AG10803 (cell line): ENCODE measurements at places on chromosomes 16 and 17.

- no peak for DNase-seq
Measured at GRCh38 chr16:2720064-2720457, at the start of gene PRSS27. Gene PRSS27 (minus strand): TSS chr16:2720224. CDS start chr16:2720160, 64 bp downstream.

DNA sequence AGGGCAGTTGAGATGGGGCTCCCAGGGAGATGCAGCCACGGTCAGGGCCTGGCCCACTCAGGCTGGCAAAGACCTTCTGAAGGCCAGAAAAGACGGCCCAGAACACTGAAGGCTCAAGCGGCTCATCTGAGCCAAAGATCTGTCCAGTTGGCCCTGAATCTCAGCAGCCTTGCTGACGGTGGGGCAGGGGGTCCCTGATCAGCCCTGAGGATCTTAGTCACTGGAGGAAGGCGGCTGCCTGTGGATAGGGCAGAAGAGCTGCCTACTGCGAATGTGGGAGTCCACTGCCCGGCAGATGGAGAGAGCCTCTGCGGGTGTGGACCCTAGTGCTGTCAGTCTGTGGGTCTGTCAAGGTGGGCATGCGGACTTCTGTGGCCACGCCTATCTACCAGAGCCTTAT is 1738.2 kb downstream of the TP53TG3F start:
- DNase-seq, result no peak

DNA sequence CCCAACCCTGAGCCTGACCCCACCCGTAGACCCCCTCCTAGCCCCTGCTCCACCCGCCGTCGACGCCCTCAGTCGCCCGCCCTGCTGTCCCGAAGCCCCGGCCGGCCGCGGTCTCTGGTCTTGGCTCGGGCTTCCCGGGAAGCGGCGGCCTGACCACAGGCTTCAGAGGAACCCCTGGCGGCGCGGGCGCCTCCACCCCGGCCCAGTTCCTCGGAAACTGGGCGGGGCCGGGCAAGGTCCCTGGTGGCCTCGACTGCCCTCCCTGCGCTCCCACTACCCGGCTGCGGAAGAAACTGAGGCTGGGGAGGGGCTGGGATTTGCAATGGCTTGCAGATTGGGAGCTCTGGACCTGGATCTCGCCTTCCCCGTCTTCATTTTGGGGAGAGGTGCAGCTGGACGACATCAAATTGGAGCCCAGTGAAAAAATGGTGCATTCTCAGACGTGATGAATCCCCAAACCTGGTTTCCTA is 692 bp upstream of the SOCS1 start:
- peak; percentile 60 for DNase-seq

DNA sequence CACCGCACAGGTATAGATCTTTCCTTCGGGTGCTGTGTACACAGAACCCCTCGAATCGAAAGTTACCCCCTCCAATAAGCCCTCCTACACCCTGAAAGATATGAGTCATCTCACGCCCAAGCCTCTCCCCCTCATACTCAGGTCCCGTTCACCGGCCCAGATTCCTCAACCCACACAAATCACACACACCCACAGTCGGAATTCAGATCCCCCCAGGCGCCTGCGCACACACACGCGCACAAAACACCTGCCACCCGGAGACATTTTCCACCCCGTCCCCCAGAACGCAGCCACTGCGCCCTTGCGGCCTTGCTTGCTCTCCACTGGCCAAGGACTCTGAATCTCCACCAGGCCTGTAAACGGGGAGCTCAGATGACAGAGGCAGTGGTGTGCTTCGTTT is 4.9 kb downstream of the JPH3 start:
- no peak for DNase-seq

GRCh38 chr16:17404941-17405689 is 65.6 kb downstream of the XYLT1 start:
- DNase-seq, result peak; percentile 96

- peak; percentile 54 for DNase-seq
Measured at GRCh38 chr16:85553436-85554113, 59.5 kb upstream of the GSE1 start.

GRCh38 chr17:47896672-47897490 is 845 bp downstream of the SP2 start:
- DNase-seq, result peak; percentile 47

DNA sequence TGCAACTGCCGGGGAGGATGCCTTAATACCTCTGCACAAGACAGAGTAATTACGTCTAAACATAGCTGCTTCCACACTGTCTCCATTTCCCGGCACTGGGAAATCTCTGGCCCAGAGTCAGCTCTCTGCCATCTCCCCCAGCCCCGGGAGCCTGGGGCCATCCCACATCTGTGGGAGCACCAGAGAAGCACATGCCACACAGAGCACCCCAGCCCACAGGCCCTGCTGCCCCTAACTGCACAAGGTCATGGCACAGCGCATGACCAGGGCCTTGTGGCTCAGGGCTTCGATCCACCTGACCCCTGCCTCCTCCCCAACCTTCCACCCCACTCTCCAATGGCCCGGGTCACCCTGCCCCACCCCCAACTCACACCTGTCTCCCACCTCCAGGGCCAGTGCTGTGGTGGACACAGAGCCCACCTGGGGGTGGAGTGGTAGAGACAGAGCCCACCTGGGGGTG is 36.6 kb upstream of the RBFOX3 start:
- DNase-seq, result no peak

- DNase-seq, result no peak
Measured at GRCh38 chr16:19833581-19833980, 51.1 kb downstream of the GPRC5B start.

GRCh38 chr16:86073103-86073625 is 174.2 kb downstream of the IRF8 start:
- no peak for DNase-seq

- DNase-seq, result peak; percentile 60
Measured at GRCh38 chr17:29836643-29837042, 93.4 kb downstream of the SSH2 start.

DNA sequence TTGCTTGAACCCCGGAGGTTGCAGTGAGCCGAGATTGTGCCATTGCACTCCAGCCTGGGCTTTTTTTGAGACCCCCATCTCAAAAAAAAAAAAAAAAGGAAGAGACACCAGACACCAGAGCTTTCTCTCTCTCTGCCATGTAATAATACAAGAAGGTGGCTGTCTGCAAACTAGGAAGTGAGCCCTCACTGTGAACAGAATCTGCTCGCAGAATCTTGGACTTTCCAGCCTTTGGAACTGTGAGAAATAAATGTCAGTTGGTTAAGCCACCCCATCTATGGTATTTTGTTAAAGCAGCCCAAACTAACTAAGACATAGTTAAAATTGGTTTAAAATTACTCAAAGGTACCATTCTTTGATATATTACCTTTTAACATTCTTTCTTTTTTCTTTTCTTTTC is 10.1 kb upstream of the STX1B start:
- DNase-seq, result no peak

GRCh38 chr17:71467719-71468118 is 653.1 kb upstream of the SOX9 start:
- DNase-seq, result no peak

GRCh38 chr17:41687828-41688640 is 651 bp upstream of the EIF1 start:
- DNase-seq, result no peak

DNA sequence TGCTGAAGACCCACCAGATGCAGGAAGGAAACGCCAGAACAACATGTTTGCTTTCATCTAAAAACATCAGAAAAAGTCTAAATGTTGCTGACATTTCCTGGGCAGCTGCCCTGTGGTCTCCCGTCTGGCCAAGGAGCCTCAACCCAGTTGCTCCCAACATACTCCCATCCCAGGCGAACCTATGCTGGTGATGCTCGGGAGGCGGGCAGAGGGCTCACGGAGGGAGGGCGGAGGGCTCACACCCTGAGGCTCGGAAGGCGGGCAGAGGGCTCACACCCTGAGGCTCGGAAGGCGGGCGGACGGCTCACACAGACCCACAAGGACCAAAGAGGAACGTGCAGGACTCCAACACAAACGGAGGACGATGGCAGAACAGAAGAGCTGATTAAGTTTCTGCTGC is 135.4 kb downstream of the ANKRD11 start:
- no peak for DNase-seq

DNA sequence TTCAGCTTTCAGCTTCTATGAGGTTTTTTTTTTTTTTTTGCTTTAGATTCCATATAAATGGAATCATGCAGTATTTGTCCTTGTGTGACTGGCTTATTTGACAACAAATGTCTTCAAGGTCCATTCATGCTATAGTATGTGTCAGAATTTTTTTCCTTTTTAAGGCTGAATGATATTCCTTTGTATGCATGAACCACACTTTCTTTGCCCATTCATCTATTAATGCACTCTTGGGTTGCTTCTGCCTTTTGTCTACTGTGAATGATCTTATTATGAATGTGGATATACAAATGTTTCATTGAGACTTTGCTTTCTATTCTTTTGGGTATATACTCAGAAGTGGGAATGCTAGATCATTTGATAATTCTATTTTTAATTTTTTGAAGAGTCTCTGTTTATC is 27.0 kb upstream of the LRRC75A start:
- DNase-seq, result no peak

DNA sequence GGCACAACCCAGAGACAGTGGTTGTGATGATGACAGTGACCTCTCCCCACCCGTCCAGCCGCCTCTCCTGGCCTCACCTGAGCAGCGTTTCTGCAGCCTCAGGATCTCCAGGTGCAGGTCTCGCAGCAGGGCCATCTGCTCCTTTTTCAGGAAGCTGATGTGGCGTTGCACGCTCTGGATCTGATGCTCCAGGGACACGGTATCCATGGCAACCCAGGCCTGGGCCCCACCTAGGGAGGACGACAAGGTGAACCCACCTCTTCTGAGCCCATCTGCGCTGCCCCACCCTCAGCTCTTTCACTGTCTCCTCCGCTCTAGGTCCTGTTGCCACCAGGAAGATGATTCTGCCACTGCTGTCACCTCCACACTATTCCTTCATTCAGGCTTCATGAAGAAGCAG is 14.5 kb downstream of the CCDC92B start:
- no peak for DNase-seq

DNA sequence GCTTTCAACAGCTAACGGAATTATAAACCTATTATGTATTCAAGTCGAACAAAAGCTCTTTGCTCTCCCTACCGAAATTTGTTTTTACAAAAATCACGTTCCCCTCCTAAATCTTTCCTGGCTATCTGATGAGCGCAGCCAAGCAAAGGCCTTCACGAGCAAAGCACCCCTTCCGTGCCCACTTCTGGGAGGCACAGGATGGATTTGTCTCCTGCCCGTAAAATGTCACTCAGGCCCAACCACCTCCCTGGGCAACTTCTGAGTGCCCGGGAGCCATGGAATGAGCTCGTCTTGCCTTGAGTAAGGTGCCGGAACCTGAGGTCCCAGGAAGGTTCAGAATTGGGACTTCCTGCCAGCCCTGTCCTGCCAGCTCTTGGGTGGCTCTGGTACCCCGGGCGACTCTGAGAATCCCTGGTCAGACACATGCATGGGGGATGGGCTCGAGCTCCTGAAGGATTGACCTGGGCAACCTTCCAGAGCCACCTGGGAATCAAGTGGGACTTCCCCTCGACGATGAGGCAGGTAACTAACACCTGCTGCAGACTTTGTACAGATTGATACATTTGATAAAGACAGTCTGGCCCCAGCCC is 19.8 kb downstream of the SLC7A5 start:
- DNase-seq, result no peak

DNA sequence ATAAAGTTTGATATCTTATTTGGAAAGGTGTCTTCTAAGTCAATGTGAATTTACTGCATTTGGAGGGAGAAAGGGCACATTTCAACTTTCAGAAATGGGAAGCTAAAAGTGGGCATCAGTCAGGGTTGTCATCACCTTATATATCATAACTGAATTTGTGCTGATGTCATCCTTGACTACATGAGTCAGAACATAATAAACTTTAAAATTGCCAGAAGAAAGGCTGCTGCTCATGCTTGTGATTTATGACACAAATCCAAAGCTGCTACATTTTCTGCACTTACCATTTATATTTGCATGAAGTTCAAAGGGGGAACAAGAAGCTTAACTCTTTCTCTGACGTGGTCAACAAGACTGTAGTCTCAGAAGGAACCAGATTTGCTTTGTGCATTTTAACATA is 196.6 kb downstream of the UTP18 start:
- no peak for DNase-seq

GRCh38 chr17:56850591-56850990 is 16.6 kb downstream of the DGKE start:
- DNase-seq, result no peak

DNA sequence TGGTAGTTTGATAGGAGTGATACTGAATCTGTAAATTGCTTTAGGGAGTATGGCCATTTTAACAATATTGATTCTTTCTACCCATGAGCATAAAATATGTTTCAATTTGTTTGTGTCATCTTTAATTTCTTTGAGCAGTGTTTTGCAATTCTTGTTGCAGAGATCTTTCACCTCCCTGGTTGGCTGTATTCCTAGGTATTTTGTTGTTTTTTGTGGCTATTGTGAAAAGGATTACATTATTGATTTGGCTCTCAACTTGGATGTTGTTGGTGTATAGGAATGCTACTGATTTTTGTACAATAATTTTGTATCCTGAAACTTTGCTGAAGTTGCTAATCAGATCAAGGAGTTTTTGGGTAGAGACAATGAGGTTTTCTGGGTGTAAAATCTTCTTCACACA is 3.2 kb downstream of the KRTAP9-9 start:
- DNase-seq, result peak; percentile 73

DNA sequence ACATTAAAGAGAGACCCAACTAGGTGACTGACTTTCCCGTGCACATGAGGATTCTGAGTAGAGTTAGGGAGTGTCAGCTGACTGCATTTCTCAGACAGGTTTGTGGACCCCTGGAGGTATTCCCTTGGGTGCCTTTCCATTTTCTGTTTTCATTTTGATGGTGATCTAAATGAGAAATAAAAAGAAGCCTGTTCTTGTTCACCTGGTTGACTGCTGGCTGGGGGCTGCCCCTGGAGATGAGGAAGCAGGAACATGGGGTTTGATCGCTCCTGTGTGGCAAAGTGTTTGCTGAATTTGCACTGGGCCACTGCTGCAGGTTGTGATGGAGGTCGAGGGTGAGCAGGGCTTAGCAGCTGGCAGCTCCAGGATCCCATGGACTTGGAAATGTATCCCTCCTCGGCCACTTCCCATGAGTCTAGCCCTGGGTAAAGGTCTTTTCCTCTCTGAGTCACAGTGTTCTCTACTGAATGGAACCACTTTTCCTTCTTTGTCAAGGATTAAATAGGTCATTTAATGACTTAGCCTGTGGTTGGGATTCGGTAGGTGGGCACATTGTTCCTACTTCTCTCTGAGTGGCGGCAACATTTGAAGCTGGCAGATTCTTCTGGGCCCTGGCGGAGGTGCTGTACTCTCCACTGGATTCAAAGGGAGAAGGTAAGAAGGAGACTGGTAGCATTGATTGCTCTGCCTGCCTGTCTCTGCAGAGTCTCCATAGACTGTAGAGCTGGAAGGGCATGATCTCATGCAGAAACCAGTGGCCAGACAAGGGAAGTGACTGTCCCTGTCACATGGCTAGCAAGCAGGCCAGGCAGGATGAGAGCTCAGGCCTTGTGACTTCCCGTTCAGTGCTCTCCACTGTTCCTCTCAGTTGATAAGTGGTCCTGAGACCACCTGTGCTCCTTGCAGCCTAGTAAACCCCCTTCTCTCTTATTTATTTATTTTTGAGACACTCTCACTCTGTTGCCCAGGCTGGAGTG is 17.9 kb downstream of the SNX29 start:
- no peak for DNase-seq

GRCh38 chr17:78368348-78368747 is 8.5 kb upstream of the SOCS3 start:
- no peak for DNase-seq

GRCh38 chr17:4956493-4957061 is 5.7 kb downstream of the ENO3 start:
- DNase-seq, result no peak
